ENCODE measurements at places on chromosomes 6 and 20.

- DNase-seq, result no peak
These were observed 27.1 kb upstream of the FBXO9 start for GRCh38 chr6:53038141-53038540.

DNA sequence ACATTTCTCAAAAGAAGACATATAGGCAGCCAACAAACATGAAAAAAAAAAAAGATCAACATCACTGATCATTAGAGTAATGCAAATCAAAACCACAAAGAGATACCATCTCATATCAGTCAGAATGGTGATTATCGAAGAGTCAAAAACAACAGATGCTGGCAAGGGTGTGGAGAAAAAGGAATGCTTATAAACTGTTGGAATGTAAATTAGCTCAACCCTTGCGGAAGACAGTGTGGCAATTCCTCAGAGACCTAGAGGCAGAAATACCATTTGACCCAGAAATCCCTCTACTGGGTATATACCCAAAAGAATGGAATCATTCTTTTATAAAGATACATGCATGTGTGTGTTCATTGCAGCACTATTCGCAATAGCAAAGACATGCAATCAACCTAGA is 303.8 kb upstream of the THEMIS start:
- no peak for DNase-seq

DNA sequence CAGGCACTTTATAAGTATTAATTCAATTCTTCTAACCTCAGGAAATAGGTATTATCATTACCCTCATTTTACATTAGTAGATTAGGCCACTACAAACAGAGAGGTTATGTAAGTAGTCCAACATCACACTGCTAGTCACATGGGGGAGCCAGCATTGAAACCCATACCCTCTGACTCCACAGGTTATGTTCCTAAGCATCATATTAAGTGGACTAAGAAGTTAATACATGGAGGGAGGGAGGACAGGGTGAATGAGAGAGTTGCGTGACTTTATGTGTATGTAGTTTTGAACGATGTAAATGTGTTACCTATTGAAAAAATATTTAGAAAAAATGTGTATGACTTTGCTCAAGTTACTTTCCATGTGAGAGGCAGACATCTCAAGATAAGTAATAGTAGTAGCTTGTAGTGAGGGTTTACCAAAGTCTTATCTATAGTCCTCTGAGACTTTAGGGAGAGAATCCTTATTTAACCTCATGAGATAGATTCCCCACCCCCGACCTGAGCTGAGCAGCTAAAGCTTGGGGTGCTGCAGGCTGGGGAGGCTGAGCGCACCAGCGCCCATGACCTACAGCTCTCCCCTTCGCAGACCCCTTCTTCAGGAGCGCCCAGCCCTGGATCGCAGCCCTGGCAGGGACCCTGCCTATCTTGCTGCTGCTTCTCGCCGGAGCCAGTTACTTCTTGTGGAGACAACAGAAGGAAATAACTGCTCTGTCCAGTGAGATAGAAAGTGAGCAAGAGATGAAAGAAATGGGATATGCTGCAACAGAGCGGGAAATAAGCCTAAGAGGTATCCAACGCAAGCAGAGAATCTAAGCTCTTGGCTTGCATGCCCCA is 7.5 kb downstream of the BTN3A2 start:
- DNase-seq, result no peak

- DNase-seq, result no peak
These were observed 34.9 kb downstream of the RNF24 start for GRCh38 chr20:3980260-3981131.

- DNase-seq, result no peak
These were observed 133.4 kb downstream of the RFPL4B start for GRCh38 chr6:112480553-112480952.

Data from NT2/D1 (cell line).